NCI-H2029 (cell line): ENCODE measurements at places on chromosomes 12 and 14.

GRCh38 chr14:88323086-88323522, at the start of gene KCNK10:
KCNK10 (minus strand) TSS chr14:88323269; CDS start chr14:88322798, 471 bp downstream.
- DNase-seq = no peak

- no peak for DNase-seq
Observed at GRCh38 chr14:74641601-74642391, 29.8 kb upstream of the LTBP2 start.

DNA sequence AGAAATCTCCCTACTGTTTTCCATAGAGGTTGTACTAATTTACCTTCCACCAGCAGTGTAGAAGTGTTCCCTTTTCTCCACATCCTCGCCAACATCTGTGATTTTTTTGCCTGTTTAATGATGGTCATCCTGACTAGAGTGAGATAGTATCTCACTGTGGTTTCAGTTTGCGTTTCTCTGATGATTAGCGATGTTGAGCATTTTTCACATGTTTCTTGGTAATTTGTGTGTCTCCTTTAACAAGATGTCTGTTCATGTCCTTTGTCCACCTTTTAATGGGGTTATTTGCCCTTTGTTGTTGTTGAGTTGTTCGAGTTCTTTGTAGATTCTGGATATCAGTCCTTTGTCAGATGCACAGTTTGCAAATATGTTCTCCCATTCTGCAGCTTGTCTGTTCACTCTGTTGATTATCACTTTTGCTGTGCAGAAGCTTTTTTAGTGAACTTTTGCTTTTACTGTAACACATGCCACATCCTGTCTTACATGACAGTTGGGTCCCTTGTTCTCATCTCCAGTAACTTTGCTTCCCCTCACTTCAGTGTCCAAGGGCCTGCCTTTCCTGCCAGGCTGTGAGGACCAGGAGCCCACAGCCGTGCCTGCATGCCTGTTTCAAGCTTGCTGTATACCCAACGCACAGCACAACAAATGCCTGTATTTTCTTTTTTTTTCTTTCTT, 64.9 kb downstream of the SPRING1 start:
- no peak for DNase-seq

- DNase-seq = no peak
Observed at GRCh38 chr12:103431387-103431786, 64.4 kb downstream of the C12orf42 start.

DNA sequence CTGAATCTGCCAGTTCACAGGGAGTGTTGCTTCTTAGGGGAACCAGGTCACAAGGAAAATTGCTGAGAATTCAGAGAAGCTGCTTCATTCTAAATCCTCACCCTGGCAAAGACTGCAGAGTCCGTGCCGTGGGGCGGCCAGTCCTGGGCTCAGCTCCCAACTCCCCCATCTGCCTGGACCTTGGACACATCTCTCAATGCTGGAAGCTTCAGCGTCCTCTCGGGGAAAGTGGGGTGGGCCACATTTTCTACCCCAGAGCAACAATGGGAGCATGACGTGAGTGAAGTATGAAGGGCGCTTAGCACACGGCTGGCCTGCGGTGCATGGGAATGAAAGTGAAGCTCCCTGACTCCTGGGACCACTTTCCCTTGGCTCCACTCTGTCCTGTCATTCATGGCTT, 31.2 kb downstream of the HVCN1 start:
- DNase-seq = no peak
